ENCODE measurements at places on chromosomes 1 and 21. TPM values are rescaled to one million over a fixed set of nuclear protein-coding genes. Genes with fewer than 3 reads are reported as not detected.

DNA sequence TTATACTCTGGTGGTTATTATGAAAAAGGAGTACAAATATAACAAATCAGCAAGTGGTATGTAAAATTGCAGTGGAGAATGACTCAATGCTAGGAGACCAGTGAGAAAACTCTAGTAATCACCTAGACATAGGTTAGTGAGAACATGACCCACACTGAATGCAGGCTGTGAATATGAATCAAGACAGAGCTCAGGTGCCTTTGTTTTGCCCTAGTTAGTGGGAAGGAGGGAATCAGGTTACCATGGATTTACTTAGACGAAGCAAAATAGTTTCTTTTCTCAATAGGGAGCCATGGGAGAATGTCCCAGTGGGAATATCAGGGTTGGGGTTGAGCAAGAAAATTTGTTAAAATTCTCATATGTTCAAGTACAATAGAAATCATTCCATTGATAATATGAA, 10.6 kb upstream of the GCLM start:
- H3K36me3 ChIP-seq: no peaks in the 10 kb centered on the region
- no peaks in the 10 kb centered on the region for H3K4me1 ChIP-seq
- H3K27me3 ChIP-seq: no peaks in the 10 kb centered on the region
- H3K27ac ChIP-seq: no peak overlapping the region
- no peak overlapping the region for H3K4me3 ChIP-seq

Gene ANKRD35
- total RNA-seq: 1.2 TPM

GRCh38 chr1:66300280-66300971, 233.5 kb upstream of the SGIP1 start:
- peak overlapping the region; percentile 58 for H3K27ac ChIP-seq
- no peak overlapping the region for H3K4me3 ChIP-seq
- no peak for DNase-seq
- H3K4me1 ChIP-seq: no peaks in the 10 kb centered on the region
- no peaks in the 10 kb centered on the region for H3K27me3 ChIP-seq

- no peak overlapping the region for H3K4me3 ChIP-seq
- no peak overlapping the region for H3K27ac ChIP-seq
- H3K4me1 ChIP-seq: no peaks in the 10 kb centered on the region
- H3K27me3 ChIP-seq: no peaks in the 10 kb centered on the region
- no peak for DNase-seq
Observed at GRCh38 chr1:110307239-110307974, 31.8 kb upstream of the RBM15 start.

Gene ARV1
- 13.2 TPM for total RNA-seq

Data from Peyer's patch (tissue), 4 donors.